ENCODE measurements at places on chromosomes 16 and 17. TPM values are rescaled to one million over a fixed set of nuclear protein-coding genes. Genes with fewer than 3 reads are reported as not detected.
A peak's percentile ranks its signal among the peaks of the same experiment; 100 is the strongest.

GRCh38 chr16:67804853-67805542, 1.4 kb downstream of the RANBP10 start:
- no peak for DNase-seq

DNA sequence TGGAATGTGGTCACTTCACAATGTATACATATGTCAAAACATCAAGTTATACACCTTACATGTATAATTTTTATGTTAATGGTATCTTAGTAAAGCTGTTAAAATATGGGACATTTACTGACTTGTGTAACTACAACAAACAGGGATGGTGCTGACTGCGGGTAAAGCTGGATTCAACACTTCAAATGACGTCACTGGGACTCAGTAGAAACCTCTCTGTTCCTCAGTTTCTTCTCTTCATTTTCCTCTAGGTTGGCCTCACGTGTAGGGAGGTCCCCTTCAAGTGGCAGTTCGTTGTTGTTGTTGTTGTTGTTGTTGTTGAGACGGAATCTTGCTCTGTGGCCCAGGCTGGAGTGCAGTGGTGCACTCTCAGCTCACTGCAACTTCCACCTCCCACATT, 182.9 kb downstream of the RBFOX1 start:
- DNase-seq = no peak

DNA sequence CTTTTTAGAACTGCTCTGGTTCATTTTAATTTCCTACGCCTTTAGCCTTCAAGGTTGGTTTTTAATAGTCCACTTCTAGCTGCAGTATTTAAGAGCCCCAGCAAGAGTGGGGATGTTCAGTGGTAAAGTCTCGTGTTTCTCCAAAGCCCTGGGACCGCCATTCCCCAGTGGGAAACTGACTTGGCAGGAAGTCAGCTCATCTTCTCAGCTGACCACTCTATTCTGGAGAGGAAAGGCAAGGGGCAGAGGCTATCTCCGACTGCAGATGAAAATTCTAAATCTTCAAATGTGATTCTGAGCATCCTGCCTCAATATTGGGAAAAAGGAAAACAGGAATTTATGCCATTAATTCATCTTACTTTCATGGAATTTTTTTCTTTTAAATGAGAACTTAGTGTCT, 35.5 kb downstream of the HS3ST3B1 start:
- DNase-seq = no peak

- no peak for DNase-seq
Observed at GRCh38 chr17:82263641-82264040, 9.9 kb downstream of the CSNK1D start.

DNA sequence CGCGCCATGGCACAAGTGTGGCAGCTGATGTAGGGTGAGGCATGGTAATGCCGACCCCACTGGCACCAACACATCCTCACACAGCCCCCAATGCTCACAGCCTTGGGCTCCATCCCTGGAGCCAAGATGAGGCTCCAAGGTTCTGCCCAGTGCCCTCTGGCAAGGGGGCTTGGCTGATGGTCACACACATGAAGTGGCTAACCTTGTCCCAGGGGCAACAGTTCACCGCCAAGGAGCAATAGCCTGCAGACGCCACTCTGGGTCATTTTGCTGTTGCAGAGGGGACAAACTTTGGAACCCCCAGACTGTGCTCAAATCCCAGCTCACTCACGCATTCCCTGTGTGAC, 26.8 kb downstream of the TNFRSF13B start:
- no peak for DNase-seq

DNA sequence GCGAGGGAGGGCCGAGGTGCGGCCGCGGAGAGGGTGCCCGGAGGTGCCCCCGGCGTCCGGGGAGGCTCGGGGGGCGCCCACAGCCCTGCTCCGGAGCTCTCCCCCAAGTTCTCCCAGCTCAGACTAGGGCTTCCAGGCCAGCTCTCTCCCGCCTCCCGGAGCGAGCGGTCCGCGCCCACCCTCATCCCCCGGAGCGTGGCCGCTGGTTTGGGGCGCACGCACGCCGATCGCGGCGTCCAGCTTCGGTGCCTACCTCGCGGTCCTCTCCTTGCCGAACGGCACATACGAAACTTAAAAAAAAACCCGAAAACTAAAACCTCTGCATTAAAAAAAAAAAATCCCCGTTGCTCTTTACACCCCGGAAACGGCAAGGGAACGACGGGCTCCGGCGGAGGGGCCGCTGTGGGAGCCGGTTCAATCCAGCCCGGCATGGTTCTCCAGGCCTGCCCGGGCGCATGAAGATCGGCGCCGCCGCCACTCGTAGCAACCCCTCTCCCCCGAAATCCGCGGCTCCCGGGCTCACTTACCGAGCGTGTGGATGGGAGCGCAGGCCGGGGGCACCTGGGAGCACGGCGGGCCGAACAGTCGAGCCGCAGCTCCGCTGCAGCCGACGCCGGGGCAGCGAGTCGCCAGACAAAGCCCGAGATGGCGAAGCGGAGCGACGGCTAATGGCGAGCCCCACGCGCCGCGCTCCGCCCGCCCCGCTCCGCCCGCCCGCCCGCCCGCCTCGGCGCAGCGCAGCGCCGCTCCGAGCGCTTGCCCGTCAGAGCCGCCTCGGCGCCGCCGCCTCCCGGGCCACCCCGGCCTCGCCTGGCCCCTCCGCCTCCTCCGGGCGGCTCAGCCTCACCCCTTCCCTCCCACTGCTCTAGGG, 973 bp upstream of the UBTF start:
- DNase-seq = peak; percentile 65

DNA sequence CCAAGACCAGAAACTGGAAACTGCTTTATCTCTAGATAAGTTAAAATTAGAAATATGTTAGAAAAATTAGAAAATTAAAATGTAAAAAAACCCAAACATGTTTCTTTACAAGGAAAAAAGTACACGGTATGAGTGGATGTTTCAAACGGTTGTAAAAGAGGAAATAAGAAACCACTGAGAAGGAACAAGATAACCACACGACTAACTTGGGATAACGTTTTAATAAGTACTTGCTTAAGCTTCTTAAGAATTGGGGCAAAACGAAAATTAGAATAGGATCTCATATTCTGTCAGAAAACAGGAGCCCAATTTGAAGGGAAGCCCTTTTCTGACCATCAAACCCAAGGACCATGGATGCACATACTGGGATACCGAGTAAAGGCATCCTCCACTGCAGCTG, 31.0 kb downstream of the MBTPS1 start:
- DNase-seq = no peak

DNA sequence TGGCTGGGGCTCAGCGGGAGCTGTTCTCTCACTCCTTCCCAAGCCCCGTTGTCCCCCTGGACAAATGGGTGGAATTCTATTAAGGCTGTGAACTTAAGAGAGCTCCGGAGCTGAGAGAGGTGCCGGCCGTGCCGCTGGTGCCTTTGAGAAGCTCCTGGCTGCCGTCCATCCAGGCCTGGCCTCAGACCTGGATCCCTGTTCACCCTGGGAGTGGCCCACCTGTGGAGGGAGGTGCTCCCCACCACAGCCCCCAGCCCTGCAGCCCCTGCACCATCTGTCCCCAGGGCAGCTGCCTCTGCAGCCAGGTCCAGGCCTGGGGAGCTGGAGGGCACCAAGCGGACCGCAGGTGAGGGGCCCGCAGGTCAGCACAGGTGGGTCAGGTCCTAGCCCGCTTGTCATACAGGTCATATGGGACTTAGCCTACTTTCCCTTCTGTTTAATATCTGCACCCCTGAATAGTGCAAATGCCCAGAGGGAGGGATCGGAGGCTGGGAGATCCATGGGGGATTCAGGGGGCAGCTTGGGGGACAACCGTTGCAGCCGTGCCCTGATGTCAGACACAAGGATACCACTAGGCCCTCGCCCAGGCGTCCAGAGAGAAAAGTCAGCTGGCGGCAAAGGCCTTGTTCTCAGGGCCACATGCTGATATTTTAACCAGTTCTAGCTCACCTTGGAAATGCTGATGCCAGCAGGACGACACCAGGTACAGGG, 15.2 kb upstream of the METRNL start:
- no peak for DNase-seq

The UNK gene
- total RNA-seq = 52.3 TPM

The SYNGR3 gene
- total RNA-seq = 11.3 TPM

The WRAP53 gene
- total RNA-seq = 17.6 TPM

The HSD17B2 gene
- total RNA-seq = not detected

The SEC14L1 gene
- 79.6 TPM for total RNA-seq

The SLC9A5 gene
- total RNA-seq = 2.5 TPM

The LGALS9B gene
- not detected for total RNA-seq
